Stimulated activated CD4-positive, alpha-beta T cell treated with anti-CD3 and anti-CD28 coated beads, TNF-alpha, amount 100 ng/mL, for 24 hours (primary cell): ENCODE measurements at places on chromosomes 3 and 15.

- DNase-seq, result no peak
Observed at GRCh38 chr3:114144909-114145688, 33.8 kb downstream of the DRD3 start.

- DNase-seq, result no peak
Observed at GRCh38 chr15:70227147-70227546, 129.4 kb upstream of the TLE3 start.

DNA sequence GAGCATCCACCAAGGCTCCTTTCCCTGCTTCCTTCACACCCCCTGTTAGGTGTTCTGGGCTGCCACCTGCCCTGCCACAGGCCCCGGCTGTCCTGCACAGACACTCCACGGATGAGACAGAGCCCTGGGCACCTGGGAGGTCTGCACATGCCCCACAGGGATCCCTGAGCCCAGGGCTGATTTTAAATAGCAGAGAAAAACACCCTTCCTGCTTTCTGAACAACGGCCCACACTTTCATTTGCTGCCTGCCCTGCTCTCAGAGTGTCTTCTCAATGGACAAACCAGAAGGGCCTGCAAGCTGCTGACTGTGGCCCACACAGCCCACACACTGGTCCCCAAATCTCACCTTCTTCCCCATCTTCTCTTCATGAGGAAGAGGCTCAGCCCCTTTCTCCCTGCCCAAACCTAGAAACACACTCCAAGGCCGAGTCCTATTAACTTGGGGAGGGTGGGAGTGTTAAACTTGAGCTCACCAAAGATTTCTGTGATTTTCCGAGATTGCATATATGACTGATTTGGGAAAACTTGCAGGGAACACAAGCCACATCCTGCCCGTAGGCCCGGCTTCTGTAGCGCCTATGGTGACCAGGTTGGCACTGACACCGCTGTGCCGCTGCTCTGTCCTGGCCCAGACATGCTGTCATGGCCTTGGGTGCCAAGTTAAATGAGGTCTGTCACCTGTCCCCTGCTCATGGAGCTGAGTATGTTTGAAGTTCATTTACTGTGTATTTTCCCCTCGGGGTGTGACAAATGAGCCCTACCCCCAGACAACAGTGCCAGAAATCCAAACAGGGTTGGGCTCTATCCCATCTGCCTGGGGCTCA is 47.2 kb upstream of the KLF13 start:
- no peak for DNase-seq

DNA sequence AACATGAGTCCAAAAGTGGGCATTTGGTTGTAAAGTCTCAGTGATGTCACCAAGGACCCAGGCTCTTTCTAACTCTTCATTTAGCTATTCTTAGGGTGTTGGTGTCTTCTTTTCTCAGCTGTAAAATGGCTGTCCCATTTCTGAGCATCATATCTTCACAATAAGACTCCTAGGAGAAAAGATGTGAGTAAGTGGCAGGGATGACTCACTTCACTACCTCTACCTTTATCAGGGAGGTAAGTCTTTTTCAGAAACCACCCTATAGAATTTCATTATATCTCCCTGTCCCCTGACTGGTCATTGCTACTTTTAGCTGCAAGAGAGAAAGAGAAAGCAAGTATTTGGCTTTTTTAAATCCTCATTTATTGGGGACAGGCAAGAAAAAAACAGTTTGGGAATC is 300.2 kb upstream of the RBMS3 start:
- no peak for DNase-seq

DNA sequence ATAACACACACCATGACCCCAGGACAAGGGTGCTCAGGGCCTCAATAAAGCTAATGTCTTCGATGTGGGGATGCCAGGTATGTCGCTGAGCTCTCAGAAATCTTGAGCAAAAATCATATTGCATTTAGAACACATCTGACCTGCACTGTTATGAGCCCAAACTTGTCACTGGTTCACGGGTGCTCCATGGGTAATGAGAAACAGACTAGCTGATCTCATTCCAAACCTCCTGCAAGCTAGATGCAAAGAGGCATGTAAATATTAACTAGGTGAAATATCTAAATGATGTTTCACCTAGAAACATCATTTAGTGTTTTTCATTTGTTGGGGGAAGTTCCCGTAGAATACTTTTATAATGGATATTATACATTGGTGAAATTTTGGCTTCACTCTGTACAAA is 549.4 kb downstream of the OCA2 start:
- DNase-seq, result no peak

DNA sequence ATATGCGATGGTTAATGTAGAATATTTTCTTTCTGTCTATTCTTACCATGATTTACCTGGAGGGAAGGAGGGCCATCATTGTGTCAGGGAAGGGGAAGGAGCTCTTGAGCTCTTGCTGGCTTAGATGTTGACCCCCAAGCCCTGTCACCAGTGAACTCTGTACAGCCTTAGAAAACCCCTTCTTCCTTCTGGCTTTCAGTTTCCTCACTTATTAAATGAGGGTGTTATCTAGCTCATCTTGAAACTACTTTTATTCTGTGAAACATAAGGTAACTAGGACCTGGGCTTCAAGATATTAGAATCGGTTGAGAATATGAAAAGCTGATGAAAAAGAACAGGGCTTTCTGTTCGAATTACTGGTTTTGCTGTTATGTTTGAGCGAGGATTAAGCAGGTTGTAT is 25.1 kb upstream of the UTS2B start:
- no peak for DNase-seq

DNA sequence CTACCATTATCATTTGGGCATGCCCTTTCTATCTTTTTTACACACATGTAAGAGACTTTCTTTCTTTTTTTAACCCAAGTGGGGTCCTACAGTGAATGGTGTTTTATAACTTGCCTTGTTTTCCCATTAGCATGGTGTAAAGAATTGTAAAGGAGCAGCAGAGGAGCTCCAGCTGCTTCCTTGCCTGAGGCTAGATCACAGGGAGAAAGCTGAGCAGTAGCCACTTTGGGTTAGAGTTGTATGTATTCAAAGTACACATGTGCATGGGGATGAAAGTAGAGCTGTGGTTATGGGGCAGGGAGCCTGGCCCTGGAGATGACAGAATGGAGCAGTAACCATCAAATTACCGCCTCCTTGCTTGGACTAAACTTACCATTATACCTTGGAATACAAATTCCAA is 231.1 kb upstream of the PDZRN3 start:
- DNase-seq, result no peak

DNA sequence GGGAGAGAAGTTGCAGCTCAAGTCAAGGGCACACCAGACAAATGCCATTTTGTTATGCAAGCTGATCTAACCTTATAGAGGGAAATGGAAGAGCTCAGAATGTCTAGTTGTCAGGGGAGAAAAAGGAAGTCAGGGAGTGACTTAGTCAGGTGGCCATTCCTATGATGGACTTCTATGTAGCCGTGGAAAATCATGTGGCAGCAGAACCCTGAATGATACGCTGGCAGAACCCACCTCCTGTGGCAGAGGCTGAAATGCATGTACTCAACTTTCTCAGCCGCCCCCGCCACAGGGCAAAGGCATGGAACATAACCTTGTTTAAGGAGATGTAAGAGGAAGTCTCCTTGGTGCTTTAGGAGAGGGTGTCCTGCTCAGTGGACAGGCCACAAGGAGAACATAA is 37.7 kb upstream of the PARL start:
- no peak for DNase-seq

GRCh38 chr15:84981711-84982300 is at the start of gene PDE8A:
PDE8A (plus strand) TSS chr15:84981856; CDS start chr15:84982163, 307 bp downstream.
- peak; percentile 18 for DNase-seq

DNA sequence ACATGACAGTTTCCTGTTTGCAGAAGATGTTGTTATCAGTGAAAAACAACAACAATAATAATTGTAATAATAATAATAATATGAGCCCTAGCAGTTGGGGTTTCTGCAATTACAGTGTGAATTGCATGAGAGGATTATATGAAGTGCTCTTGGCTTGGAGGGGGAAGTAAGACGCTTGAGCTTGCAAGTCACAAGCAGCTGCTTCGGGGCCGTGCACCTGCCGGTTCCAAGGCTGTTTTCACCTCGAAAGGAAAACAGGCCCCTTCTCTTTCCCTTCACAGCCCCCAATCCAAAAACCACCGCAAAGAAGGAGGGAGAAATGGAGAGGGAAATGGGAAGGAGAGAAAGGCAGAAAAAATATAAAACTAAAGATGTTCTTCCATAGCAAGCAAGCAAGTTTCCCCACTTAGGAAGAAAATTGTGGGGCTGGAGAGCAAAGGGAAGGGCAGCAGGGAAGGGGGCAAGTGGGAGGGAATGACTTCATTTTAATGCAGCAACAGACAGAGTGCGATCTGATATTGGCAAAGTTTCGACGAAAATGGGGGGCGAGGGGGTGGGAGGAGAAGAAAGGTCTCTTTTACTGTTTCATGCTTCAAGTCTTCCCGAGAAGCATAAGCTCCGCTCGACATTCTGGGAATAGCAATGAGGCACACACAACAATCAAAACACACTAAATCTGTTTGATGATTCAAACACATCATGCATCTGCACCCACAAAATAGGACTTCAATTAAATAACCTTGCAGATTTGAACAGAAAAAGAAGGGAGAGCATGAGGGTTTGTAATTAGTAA is 284.2 kb upstream of the ATP11B start:
- DNase-seq, result no peak

GRCh38 chr3:80553211-80553610 is 785.4 kb upstream of the ROBO1 start:
- DNase-seq, result no peak

GRCh38 chr15:62109982-62110851 is 43.4 kb downstream of the C2CD4A start:
- DNase-seq, result no peak

DNA sequence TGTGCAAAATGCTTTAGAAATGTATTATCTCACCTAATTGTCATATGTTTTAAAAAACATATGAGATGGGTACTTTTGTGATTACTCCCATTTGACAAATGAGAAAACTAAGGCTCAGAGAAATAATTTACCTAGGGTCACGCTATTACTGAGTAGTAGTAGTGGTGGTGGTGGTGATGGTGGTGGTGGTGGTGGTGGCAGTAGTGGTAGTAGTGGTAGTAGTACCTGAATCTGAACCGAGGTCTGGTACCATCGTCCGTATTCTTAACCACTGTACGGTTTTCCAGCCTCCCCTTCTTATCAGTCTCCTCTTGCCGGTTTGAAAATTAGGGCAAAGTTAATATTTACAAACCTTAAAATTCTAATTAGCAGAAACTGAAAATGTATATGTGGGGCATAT is 102.4 kb downstream of the KLHL25 start:
- no peak for DNase-seq

GRCh38 chr3:117356091-117356705 is 646.6 kb downstream of the TUSC7 start:
- DNase-seq, result no peak

- no peak for DNase-seq
Observed at GRCh38 chr3:175070946-175071345, 211.8 kb downstream of the NAALADL2 start.

DNA sequence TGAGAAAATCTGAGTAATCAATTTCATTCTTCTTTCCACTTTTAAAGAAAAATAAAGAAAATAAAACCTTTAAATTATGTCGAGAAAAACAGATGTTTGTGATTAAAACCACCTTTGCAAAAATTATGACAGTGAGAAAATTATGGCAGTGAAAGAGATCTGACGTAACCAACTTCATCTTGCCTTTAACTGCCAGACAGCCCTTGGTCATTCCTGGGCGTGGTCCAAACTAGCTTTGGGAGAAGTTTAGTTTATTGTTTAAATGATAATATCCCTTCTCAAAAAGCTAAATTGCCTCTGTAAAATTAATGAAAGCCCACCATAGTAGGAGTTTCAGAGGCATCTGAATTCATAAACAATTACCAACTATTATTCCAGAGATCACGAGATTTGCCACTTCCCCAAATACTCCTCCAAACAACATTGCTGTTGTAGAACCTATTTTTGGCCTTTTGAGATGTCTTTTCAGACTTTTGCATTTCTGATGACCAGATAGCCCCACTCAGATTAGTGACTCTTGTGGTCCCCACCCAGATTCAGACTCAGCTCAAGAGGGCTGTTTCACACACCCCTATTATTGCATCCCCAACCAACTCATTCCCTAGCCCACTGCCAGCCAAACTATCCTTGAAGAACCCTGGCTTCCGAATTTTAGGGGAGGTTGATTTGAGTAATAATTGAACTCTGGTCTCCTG is 664.4 kb upstream of the CBLB start:
- no peak for DNase-seq

- no peak for DNase-seq
Observed at GRCh38 chr15:66771351-66771650, 69.3 kb downstream of the SMAD6 start.

DNA sequence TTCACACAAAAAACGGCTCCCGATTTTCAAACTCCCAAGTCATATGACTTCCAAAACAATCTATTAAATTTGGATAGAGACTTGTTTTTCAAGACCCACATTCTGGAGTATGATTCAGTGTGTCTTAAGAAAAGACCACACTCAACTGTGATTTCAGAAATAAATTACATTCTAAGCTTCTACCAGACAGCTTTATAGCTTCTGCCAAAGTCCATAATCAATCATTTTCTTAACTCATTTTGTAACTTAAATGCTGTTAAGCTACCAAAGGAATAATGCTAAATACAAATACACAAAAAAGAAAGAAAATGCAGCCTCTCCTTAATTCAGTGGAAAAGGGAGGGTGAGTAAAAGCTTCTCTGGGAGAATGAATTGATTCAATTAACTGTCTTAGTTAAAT is 192.3 kb upstream of the P2RY1 start:
- no peak for DNase-seq

- no peak for DNase-seq
Observed at GRCh38 chr3:11769704-11770476, 76.8 kb downstream of the TAMM41 start.

GRCh38 chr3:161838021-161838420 is 341.4 kb downstream of the OTOL1 start:
- DNase-seq, result no peak

DNA sequence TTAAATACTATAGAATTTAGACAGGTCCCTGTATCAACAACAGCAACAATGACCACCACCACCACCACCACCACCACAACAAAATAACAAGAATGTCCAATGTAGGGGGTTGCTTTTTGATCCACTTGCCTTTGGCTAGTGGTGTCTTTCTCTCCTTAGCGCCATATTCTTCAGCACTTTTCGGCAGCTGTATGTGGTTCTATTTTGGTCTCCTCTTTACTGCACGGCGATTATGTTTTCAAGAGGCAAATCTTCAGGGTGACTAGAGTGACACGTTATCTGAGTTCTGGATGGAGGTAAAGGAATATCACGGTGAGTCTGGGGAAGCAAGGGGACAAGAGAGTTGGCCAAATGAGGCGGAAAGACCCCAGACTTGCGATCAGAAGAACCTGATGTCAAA is 56.1 kb downstream of the ST6GAL1 start:
- no peak for DNase-seq
